RWPE2 (cell line): ENCODE measurements at places on chromosomes 1 and 21.

DNA sequence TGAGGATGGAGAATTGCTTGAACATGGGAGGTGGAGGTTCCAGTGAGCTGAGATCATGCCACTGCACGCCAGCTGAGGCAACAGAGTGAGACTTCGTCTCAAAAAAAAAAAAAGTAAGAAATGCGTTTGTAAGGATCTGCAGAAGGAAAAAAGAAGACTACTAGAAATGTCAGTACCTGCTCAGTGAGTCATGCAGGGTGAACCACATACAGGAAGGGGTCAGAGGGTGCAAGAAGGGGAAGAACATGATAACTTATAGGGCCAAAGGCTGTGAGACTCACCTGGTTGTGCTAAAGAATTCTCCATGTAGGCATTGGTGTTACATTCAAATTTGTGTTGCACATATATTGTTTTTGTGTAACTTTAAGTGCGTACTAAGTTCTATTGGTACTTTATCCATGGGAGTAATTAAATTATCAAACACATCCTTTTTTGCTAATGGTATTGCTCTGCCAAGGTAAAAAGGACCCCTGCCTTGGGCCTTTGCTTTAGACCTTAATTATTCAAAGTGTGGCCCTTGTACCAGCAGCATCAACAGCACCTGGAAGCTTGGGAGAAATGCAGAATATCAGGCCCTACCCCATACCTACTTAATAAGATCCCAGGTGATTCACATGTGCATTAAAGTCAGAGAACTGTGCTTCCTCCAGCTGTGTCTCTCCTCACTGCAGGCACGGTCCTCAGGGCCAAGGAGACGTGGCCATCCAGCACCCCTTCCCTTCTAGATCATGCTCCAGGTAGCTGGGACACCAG is 96.4 kb upstream of the PPP2R5A start:
- no peak for DNase-seq
- H3K4me1 ChIP-seq = no peaks in the 10 kb centered on the region
- H3K27ac ChIP-seq = no peak overlapping the region
- H3K27me3 ChIP-seq = no peaks in the 10 kb centered on the region
- no peak overlapping the region for H3K4me3 ChIP-seq
- no peaks in the 10 kb centered on the region for H3K36me3 ChIP-seq

DNA sequence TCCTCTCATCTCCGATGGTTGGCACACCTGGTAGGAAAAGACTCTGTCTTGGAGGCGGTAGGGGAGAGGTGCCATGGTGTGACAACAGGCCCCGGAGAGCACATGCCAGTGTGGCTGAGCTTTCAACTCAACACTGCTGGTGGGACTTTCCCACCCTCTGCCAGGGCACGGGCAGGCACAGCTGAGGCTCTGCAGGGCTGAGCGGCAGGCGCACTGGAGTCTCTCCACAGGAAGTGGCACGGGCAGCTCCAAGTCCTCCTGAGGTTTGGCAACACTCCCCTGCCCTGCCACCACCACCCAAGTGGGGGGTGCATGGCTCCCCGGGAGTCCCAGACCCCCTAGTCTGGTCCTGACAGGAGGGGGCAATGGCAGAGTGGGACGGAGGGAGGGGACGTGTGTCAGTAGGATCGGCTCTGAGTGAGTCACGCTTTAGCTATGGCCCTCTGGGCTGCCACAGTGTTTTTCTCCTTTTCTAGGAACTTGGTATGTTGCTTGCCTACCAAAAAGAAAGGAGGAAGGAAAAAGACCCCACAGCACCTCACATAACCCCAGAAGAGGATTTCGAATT is 27.3 kb upstream of the EVA1B start:
- DNase-seq = no peak
- no peaks in the 10 kb centered on the region for H3K27me3 ChIP-seq
- no peak overlapping the region for H3K4me3 ChIP-seq
- peaks cover 47% of the 10 kb centered on the region for H3K4me1 ChIP-seq
- peaks cover 56% of the 10 kb centered on the region for H3K36me3 ChIP-seq

DNA sequence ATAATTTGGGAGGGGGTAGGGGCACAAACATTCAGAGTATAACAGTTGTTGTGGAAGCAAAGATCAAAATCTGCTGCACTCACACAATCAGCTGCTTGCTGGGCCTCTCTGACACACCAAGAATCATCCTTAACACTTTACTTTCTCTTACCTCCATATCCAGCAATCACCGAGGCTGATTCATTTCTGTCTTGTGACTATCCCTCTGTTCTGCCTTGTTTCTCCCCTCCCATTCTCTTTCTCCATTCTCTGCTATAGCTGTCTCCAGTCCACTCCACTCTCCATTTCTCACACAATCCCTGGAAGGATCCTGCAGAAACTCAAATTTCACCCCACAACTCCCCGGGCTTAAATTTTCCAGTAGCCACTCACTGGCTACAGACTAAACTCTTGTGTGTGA is 91.8 kb upstream of the NGF start:
- peaks cover 26% of the 10 kb centered on the region for H3K4me1 ChIP-seq
- H3K27ac ChIP-seq = peak overlapping the region; percentile 29
- H3K27me3 ChIP-seq = no peaks in the 10 kb centered on the region

DNA sequence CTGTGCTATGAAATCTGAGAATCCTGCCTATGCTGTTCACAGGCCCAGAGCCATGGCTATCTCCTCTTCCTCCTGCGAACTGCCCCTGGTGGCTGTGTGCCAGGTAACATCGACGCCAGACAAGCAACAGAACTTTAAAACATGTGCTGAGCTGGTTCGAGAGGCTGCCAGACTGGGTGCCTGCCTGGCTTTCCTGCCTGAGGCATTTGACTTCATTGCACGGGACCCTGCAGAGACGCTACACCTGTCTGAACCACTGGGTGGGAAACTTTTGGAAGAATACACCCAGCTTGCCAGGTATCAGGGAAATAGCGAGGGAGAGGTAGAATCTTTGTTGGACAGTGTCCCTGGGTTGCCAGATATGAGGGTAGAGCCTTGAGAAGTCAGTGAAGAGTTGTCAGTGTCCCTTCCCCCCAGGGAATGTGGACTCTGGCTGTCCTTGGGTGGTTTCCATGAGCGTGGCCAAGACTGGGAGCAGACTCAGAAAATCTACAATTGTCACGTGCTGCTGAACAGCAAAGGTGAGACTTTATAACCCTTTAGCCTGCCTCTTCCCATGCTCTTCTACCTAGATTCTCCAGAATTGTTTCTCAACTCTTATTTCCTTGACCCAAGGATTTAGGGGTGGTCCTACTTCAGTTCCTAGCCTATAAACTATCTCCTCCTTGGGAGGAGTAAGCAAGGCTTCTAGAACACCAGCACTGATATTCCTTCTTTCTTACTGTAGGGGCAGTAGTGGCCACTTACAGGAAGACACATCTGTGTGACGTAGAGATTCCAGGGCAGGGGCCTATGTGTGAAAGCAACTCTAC is 1.4 kb downstream of the NIT1 start:
- peaks cover 68% of the 10 kb centered on the region for H3K36me3 ChIP-seq
- peak overlapping the region; percentile 75 for H3K27ac ChIP-seq
- no peaks in the 10 kb centered on the region for H3K27me3 ChIP-seq
- no peak for DNase-seq
- H3K4me1 ChIP-seq = peaks cover 26% of the 10 kb centered on the region

- no peak overlapping the region for H3K27ac ChIP-seq
- no peaks in the 10 kb centered on the region for H3K27me3 ChIP-seq
- no peak overlapping the region for H3K4me3 ChIP-seq
- no peaks in the 10 kb centered on the region for H3K36me3 ChIP-seq
- no peak for DNase-seq
These were observed 3.9 kb upstream of the CD58 start for GRCh38 chr1:116574581-116575291.

- H3K27ac ChIP-seq = no peak overlapping the region
- H3K4me1 ChIP-seq = no peaks in the 10 kb centered on the region
- no peak overlapping the region for H3K4me3 ChIP-seq
- H3K27me3 ChIP-seq = no peaks in the 10 kb centered on the region
- DNase-seq = no peak
- H3K36me3 ChIP-seq = peaks cover 49% of the 10 kb centered on the region
These were observed 53.1 kb downstream of the S100B start for GRCh38 chr21:46551636-46552241.
